ENCODE measurements at places on chromosomes 1 and 21. TPM values are rescaled to one million over a fixed set of nuclear protein-coding genes. Genes with fewer than 3 reads are reported as not detected.

Gene OVAAL
- not detected for total RNA-seq

Gene KCNC4
- 1.3 TPM for total RNA-seq

Gene IKBKE
- 0.26 TPM for total RNA-seq

Gene FMO1
- not detected for total RNA-seq

Gene CALML6
- total RNA-seq = not detected

Gene MAP3K21
- 4.2 TPM for total RNA-seq

GRCh38 chr1:37133276-37134145, 99.2 kb upstream of the GRIK3 start:
- H3K27me3 ChIP-seq = peaks cover 4% of the 10 kb centered on the region
- no peaks in the 10 kb centered on the region for H3K36me3 ChIP-seq
- no peaks in the 10 kb centered on the region for H3K4me1 ChIP-seq
- no peak overlapping the region for H3K4me3 ChIP-seq
- no peak for DNase-seq

DNA sequence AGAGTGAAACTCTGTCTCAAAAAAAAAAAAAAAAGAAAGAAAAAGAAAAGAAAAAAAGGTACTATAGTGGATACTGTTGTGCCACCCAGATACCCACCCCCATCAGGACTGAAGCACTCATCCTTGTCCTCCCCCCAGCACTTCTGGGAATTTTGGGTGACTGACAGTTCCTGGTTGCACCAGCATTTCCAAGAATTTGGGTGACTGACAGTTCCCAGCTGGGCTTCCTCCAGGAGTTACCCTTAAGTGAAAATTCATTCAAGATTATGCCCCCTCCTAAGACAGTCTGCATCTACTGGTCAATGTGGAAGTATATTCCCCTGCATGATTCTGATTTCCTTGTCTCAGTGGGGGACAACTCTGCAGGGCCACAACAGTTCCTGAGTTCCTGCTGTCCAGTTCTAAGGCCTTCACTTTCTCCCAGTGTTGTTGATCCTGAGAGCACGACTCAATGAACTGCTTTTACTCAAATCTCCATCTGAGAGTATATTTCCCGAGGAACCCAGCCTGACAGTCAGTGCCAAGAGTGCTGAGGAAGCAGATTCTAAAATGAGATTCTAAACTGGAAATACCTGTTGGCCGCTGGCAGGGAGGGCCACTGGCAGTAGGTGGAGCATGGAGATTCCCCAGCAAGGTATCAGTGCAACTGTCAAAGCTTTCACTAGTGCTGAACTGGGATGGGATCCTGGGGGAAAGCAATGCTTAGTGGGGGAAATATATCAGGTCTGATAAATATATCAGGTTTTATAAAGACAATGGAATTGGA, 18.5 kb downstream of the RIIAD1 start:
- H3K36me3 ChIP-seq = no peaks in the 10 kb centered on the region
- H3K27me3 ChIP-seq = peaks cover 20% of the 10 kb centered on the region
- no peak for DNase-seq
- H3K4me3 ChIP-seq = no peak overlapping the region

DNA sequence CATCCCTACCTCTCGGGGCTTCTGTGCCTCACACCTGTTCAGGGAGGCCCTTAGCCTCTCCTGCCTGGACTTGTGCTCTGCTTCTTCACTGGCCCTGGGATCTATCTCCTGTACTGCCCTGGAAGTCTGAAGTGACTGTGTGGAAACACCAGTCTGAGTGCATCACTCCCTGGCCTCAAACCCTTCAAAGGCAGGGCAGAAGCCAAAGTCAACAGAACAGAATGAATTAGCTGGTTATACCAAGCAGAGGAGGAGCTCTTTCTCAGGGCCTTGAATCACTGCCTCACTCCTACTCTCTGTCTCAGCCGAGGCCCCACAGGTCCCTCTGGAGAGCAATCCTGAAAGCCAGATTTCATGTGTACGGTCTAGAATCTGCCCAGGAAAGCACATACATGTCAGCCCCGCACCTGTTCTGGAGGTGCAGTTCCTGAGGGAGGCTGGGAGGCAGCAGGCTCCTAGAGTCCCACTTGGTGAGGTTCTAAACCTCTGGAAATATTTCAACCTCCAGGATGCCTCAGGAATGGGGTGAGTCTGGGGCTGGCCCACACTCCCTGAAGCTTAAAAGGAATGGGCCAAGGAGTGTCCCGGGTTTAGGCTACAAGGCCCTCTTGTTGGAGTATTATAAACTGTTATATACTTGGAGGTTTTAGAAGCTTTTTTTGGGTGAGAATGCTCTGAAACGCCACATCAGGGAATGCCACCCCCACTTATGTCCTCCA, 98.3 kb downstream of the ABCA4 start:
- no peak for DNase-seq
- no peak overlapping the region for H3K4me3 ChIP-seq
- H3K36me3 ChIP-seq = no peaks in the 10 kb centered on the region

- H3K27ac ChIP-seq = no peak overlapping the region
- peak; percentile 49 for DNase-seq
- H3K4me1 ChIP-seq = peaks cover 16% of the 10 kb centered on the region
- H3K27me3 ChIP-seq = no peaks in the 10 kb centered on the region
- no peak overlapping the region for H3K4me3 ChIP-seq
- H3K36me3 ChIP-seq = no peaks in the 10 kb centered on the region
These were observed 131.8 kb downstream of the PTPN14 start for GRCh38 chr1:214419650-214420049.

GRCh38 chr1:247530785-247531184, 5.5 kb downstream of the OR2C3 start:
- no peak for DNase-seq
- no peaks in the 10 kb centered on the region for H3K4me1 ChIP-seq
- H3K4me3 ChIP-seq = no peak overlapping the region
- H3K27ac ChIP-seq = no peak overlapping the region
- no peaks in the 10 kb centered on the region for H3K27me3 ChIP-seq
- H3K36me3 ChIP-seq = no peaks in the 10 kb centered on the region

DNA sequence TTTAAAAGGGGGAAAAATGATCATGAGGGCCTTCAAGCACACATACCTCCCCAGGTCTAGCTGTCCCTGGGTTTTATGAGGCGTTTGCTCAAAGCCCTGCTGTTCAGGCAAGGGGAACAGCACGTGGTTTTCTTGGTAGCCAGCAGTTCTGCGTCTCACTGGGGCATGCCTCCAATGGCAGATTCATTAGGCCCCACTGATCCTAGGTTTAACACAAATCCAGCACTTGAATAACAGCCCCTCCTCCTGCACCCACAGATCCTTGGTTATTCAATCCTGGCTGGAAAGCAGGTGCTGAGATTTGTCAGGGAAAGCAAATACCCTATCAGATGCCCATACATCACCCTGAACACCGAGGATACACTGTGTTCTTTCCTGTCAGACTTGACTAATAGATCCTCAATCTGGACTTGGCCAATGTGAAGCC, 106.4 kb downstream of the ZC3H11B start:
- no peak overlapping the region for H3K27ac ChIP-seq
- H3K36me3 ChIP-seq = no peaks in the 10 kb centered on the region
- no peak overlapping the region for H3K4me3 ChIP-seq
- DNase-seq = no peak
- H3K27me3 ChIP-seq = no peaks in the 10 kb centered on the region
- H3K4me1 ChIP-seq = no peaks in the 10 kb centered on the region

- no peaks in the 10 kb centered on the region for H3K36me3 ChIP-seq
- H3K4me1 ChIP-seq = no peaks in the 10 kb centered on the region
- H3K27ac ChIP-seq = no peak overlapping the region
- H3K27me3 ChIP-seq = no peaks in the 10 kb centered on the region
- DNase-seq = no peak
These were observed 28.4 kb downstream of the ZNF281 start for GRCh38 chr1:200381256-200381984.

DNA sequence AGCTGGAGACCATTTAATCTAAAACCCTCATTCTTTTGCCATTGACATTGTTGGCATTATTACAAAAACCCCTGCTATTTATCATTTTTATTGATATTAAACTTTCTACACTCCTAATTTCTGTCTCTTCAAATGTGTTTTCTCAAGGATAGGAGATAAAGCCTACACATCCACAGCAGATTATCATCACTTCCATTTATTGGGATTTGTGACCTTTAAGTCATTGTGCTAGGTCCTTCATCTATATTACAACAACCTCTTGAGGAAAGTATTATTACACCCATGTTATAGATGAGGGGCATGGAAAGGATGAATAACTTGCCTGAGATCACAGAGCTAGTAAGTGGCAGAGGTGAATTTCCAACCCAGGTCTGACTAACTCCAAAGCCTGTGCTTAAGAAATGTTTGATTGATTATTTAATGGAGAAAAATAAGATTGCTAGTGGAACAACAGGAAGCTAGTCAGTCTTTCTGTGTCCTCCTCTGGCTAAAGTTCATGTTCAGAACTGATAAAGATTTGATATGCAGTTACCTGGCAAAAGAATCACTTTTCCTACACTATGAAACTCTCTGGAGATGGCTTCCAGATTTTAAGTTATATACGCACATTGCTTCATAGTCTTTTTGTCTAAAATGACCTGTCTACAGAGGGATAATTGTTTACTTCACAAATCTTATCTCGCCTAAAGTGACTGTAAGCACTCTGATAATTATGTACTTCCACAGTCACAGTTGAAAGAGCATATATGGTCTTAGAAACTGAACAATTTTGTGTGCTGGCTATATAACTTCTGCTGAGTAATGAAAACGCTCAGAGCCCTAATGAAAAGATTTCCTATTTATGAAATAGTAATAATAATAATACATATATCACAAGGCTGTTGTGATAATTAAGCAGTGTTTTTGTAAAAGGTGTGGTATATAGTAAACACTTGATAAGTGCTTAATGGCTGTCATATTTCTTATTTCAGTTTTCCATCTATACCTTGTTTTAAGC, 15.0 kb downstream of the FMO5 start:
- no peak overlapping the region for H3K4me3 ChIP-seq
- DNase-seq = no peak
- H3K27ac ChIP-seq = no peak overlapping the region
- peaks cover 16% of the 10 kb centered on the region for H3K4me1 ChIP-seq

DNA sequence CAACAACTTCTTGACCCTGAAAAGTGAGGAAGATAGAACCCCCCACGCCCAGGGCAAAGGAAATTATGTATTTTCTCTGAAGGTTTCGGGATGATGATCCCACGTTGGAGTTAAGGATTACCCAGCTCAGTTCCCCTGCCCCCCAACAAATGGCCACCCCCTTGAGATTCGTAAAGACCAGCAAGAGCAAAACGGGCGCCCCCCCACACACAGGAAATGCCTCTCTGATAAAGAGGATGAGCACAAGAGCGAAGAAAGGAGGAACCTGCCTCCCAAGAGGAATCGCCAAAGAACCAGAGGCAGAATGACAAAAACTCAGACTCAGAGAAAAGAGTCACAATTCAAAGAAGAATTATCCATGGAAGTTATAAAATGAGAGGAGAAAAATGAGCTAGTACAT, 576.9 kb downstream of the MATN1 start:
- H3K27me3 ChIP-seq = no peaks in the 10 kb centered on the region
- H3K4me1 ChIP-seq = no peaks in the 10 kb centered on the region
- no peak overlapping the region for H3K27ac ChIP-seq
- DNase-seq = no peak
- no peaks in the 10 kb centered on the region for H3K36me3 ChIP-seq
- H3K4me3 ChIP-seq = no peak overlapping the region

DNA sequence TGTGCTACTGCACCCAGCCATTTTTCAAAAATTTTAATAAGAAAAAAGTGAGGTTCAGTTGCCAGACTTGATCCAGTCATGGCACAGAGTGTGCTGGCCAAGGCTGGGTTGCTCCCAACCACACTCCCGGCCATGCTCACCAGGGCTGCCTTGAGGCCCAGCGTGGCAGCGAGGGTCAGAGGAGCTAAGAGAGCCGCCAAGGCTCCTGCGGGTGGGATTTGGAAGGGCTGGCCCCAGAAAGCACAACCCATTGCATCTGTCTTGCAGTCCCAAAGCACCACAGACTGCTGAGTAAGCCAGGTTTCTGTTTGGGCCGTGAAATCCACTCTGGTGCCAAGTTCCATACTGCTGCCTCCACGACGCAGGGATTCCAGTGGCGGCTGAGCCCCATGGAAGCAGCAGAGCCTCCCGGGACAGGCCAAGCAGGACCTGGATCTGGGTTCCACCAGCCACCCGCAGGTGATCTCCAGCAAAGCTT, 22.6 kb downstream of the ZBTB17 start:
- DNase-seq = no peak
- H3K27ac ChIP-seq = no peak overlapping the region
- H3K4me3 ChIP-seq = no peak overlapping the region
- peaks cover 10% of the 10 kb centered on the region for H3K4me1 ChIP-seq
- no peaks in the 10 kb centered on the region for H3K36me3 ChIP-seq
- H3K27me3 ChIP-seq = no peaks in the 10 kb centered on the region

DNA sequence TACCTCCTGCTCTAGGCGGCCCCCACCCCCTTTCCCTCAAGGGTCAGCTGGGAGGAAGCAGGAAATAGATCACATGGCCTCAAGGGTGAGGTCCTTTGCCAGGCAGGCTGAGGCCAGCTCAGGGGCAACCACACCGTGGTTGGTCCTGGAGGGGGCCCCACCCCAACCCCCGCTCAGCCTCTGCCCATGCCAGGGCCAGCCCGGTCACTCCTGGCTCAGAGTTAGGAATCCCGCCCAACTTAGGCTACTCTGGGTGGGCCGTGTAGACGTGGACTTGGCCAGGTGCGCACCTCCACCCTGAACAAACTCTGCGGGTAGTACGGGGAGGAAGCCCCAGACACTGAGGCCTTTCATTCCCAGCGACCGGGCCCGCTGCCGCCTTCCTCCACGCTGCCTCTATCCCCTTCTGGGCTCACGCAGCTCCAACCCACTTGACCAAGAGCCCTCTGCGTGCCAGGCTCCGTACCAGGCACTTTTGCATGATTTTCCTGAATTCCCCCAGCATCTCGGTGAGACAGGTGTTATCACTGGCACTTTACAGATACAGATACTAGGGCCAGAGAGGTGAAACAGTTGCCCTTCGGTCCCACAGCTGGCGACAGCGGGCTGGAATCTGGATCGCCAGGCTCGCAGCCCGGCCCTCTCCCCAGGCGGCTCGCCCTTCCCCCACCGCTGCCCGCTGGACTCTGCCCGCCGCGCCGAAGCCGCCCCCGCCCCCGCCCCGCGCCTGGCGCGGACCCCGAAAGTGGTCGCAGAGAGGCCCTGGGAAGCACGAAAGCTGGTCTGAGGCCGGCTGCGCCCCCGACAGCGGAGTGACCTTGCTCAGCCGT, 769 bp downstream of the GALE start:
- H3K36me3 ChIP-seq = no peaks in the 10 kb centered on the region
- DNase-seq = peak; percentile 75
- H3K4me1 ChIP-seq = peaks cover 8% of the 10 kb centered on the region
